Activated CD4-positive, alpha-beta T cell treated with anti-CD3 and anti-CD28 coated beads, Interleukin-2, amount 50 U/mL, for 48 hours (primary cell): ENCODE measurements at places on chromosomes 7 and 10.

- DNase-seq, result no peak
Measured at GRCh38 chr7:117623606-117624005, 143.8 kb downstream of the CFTR start.

DNA sequence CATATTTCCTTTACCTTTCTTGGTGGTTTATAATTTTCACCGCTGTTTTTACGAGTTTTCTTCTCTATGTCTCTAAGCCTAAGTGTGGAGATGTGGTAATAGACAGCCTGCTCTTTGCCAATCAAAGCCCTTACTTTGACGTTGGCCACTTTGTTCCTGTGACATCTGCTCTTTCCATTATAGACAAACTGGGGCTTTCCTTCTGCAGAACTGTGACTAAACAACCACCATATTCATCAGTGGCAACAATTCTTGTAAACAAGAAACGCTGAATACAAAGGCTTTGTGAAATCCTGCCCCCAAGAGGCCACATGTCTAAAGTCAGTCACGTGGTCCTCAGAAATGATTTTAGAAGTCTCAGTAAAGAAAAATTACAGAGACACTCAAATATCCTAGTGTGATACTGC is 59.6 kb upstream of the CAPZA2 start:
- peak; percentile 11 for DNase-seq

DNA sequence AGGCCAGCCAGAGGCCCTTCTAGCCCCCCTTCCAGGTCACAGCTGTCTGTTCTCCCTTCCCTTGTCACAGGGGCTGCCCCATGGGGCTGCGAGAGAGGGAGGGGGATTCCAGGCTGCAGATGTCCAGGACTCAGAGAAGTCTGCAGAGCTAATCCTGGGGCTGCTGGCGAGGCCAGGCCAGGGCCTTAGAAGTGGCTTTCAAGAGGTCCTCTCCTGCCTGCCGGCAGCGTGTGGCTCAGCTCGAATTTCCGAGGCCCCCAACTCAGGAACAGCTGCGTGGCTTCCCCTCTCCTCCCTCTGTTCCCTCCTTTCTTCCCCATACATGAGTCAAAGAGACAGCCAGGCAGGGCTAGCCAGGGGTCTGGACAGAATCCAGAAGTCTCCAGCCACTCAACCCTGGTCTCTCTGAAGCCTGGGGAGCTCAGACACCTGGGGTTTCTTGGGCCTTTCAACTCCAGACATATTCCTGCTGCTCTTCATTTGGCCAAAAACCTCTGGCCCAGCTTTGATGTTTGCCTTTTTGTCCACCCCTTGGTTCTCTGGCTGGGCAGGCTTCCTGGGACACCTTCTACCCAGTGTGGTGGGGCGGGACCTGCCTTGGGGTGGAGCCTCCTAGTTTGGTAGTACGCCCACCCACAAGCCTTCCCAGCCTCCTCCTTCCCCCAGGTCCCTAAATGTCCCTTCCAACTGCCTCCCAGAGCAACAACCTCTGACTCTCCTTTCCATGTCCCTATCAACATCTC is 21.8 kb upstream of the EIF5AL1 start:
- DNase-seq, result no peak

- DNase-seq, result no peak
Measured at GRCh38 chr10:98509745-98510144, 63.0 kb upstream of the HPS1 start.

- no peak for DNase-seq
Measured at GRCh38 chr10:117727421-117727820, 184.9 kb downstream of the EMX2 start.

GRCh38 chr7:77858278-77858677 is 59.7 kb downstream of the PHTF2 start:
- no peak for DNase-seq

DNA sequence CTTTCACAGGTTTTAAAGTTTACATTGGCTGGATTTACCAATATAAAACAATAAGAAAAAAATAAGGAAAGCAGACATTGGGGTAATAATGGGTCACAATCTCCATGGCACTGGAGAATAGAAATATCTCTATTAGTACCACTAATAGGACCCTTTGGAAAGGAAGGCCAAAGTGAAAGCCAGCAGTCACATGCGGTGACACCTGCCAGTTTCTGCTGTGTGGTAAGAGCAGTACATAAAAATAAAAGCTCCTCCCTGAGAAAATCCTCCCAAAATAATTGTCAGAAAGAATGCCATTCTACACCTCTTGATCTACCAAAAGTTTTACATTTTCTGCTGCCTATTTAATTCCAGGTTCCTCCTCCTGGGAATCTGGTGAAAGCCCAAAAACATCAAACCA is 30.4 kb upstream of the SLC13A1 start:
- no peak for DNase-seq

DNA sequence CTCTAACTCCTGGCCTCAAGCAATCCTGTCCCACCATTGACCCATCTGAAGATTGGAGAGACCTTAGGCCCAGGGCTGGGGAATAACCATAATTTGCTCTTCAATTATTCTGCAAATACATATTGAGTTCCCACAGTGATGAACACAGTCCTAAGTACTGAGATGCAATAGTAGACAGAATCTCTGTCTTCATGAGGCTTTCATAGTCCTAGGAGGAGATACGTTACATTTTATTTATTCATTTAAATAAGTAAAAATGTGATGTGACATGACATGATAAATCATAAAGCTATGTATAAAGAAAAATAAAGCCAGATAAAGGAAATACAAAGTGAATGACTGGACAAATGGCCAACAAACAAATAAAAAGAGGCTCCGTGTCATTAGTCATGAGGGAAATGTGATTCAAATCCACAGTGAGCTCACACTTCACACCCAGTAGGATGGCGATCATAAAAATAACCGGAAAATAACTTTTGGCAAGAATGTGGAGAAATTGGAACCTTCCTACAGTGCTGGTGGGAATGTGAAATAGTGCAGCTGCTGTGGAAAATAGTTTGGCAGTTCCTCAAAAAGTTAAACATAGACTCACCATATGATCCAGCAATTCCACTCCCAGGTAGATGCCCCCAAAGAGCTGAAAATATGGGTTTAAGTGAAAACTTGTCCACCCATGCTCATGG is 52.1 kb upstream of the JCAD start:
- DNase-seq, result no peak

DNA sequence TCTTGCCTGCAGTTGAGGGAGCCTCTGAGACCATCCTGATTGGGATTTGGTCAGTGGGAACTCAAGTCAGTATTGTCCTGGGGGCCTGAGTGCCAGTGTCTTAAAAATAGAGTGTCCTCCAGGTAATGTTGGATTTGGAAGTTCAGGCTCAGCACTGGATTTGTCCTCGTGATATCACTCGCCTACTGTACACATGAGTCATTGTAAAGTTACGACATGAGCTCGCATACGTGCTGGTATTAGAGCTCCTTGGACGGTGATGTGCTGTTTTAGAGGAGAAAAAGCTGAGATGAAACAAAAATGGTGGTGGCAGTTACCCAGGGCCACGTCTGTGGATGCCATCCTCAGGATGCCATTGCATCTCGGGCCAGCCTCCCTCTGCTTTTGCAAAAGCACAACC is 78.2 kb downstream of the MGMT start:
- DNase-seq, result no peak

DNA sequence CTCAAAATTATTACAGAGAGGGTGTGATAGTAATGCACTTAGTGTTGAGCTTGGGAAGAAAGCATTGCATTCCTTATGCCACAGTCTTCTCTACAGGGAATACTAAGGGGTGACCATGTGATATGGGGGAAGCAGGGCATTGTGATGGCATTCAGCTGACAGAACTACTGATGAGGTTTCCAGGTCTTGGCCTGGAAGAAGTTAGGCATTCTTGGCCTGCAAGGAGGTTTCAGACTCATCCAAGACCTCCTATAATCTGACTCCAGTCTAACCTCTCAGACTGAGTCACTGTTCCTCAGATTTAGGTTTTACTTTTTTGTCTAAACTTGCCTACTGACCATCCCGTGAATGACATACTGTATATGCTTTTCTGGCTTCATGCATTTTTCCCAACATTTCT is 7.9 kb downstream of the STMP1 start:
- no peak for DNase-seq

DNA sequence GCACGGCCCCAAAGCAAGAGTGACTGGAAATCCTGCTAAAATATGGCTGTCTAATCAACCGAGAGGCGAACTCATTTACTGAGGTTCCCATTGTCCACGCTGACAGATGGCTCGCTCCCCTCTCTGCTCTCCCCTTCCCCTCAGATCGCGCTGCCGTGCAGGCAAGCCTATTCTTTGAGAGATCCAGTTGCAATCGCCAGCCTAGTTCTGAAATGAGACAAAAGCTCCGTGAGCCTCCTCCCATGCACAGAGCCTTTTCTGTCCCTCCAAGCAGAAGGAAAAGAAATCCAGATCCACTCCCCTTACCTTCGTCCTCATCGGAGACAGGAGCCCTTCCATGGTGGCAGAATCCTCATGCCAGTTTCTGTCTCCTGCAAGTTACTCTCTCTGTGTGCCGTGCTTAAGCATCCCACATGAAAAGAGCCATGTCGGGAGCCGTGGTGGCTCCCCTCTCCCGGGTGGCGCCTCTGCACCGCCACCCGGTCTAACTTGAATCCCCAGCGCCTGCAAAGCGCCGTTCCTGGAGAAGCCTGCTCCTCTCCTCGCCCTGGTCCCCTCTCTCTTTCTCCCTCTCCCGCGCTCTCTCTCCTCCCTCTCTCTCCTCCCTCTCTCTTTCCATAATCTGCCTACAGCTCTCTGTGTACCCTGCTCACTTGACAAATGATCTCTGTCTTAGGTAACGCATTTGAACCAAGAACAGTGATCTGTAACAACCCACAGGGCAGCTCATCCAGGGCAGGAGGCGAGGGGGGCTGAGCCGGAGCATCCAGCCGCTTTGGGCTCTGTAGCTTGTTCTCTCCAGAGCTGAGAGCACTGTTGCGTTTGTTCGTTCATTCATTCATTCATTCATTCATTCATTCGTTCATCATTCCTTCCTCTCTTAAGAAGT is 156.8 kb downstream of the FRMD4A start:
- peak; percentile 7 for DNase-seq

GRCh38 chr7:84568781-84569180 is 374.2 kb upstream of the SEMA3A start:
- DNase-seq, result no peak

GRCh38 chr7:20407585-20408466 is 77.1 kb downstream of the ITGB8 start:
- no peak for DNase-seq

GRCh38 chr10:110444004-110444337 is 53.7 kb upstream of the DUSP5 start:
- DNase-seq, result peak; percentile 0

GRCh38 chr10:7551950-7552716 is 114.6 kb downstream of the ITIH5 start:
- no peak for DNase-seq

DNA sequence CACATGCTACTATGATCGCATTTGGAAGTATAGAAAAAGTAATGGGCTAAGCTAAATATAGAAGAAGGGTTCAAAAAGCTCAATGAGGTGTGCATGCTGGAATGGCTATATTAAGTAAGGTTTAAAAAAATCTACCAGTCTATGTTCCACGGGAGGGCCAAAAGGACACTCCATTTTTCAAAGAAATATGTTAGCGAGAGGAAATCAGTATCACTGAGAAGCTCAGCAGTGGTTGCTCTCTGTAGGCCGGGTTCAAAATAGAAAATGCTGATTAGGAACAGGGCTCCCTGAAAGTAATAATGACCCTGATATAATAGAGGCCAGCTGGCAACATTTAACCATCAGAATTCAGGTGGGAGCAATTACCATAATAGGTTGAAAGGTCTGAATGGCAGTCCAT is 224.5 kb upstream of the SEMA3E start:
- no peak for DNase-seq

GRCh38 chr10:92699518-92700381 is 10.0 kb downstream of the HHEX start:
- peak; percentile 34 for DNase-seq

DNA sequence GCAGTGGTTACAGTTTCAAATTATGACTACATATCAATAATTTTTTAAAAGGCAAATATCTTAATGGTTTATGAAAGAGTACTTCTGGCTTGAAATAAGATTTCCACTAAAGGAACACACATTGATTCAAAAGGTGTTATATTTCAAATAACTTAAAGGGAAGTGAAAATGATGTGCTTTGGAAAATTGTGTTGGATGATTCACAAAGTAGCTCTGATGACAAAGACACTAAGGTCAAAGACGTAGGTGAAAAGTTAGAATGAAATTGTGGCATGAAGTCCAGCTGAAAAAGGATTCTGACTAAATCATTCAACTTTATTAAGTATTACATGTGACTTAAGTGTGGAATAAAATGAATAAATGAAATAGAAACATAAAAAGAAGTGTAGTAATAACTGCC is 20.8 kb upstream of the OR2A5 start:
- DNase-seq, result no peak

- DNase-seq, result peak; percentile 82
Measured at GRCh38 chr7:139035586-139036353, at the start of gene ZC3HAV1L. Gene ZC3HAV1L (minus strand): TSS chr7:139036042. CDS start chr7:139036017, 25 bp downstream.

- no peak for DNase-seq
Measured at GRCh38 chr7:134376693-134377092, 60.0 kb upstream of the SLC35B4 start.

DNA sequence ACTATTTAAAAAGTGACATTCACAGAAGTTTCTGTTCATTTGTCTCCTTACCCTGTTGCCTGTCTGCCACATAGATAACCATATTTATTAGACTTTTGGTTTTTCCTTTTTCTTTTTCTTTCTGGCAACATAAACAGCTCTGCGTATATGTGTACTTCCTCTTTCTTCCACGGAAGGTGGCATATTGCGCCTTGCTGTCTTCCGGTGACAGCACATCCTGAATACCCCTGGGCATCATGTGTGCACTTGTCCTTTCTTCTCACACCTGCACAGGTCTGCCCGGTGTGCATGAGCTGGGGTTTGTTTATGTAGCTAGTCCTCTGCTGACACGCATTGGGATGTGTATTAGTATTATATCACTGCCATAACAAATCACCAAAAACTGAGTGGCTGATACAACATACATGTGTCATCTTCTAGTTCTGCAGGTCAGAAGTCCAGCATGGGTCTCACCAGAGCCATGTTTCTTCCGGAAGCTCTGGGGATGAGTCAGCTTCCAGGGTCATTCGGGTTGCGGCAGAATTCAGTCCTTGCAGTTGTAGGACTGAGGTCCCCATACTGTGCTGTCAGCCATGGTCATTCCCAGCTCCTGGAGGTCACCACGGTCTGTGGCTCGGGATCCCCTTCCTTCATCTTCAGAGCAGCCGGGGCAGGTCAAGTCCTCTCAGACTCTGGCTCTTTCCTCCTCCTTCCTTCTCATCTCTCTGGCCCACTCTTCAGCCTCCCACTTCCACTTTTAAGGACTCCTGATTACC is 596.0 kb upstream of the FOXK1 start:
- DNase-seq, result no peak

DNA sequence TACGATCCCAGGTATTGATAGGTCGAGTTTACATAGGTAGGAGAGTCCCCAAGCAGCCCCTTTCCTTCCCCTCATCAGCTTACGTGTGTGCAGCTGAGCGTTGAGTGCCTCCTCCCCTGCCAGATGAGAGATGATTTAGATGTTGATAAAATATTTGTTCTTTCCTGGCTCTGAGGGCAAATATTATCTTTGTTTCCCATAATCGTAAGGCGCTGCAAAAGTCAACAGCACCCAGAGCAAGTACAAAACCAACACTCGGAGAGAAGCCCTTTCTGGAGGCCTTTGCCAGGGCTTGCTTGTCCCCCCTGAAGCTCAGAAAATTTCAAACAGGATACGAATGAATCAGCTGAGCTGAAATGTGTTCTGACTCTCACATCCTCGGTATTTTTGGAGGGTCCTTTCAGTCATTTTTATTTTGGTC is 683.2 kb downstream of the LRMDA start:
- no peak for DNase-seq
